PC-3 (cell line): ENCODE measurements at places on chromosomes 12 and 14. TPM values are rescaled to one million over a fixed set of nuclear protein-coding genes. Genes with fewer than 3 reads are reported as not detected.

SLC25A47 gene
- 0.07 TPM in 1 of 2 replicates, not detected in the other for total RNA-seq

CFAP251 gene
- total RNA-seq = 3.2 and 11.5 TPM in 2 replicates

GALNT16 gene
- total RNA-seq = 0.17 and 0.33 TPM in 2 replicates

MLF2 gene
- total RNA-seq = 222 and 248 TPM in 2 replicates

B3GNT4 gene
- 4.0 and 4.8 TPM in 2 replicates for total RNA-seq

NOP9 gene
- 30.4 and 35.5 TPM in 2 replicates for total RNA-seq

KRT7 gene
- total RNA-seq = 2,144 and 2,979 TPM in 2 replicates

PROX2 gene
- not detected in 2 replicates for total RNA-seq

CCDC196 gene
- total RNA-seq = not detected in 2 replicates

FGD6 gene
- total RNA-seq = 14.2 and 14.3 TPM in 2 replicates

NPAS3 gene
- total RNA-seq = 0.36 and 1.2 TPM in 2 replicates

KRT3 gene
- total RNA-seq = 0.17 and 0.33 TPM in 2 replicates

ZNF385A gene
- 1.8 and 5.0 TPM in 2 replicates for total RNA-seq

REM2 gene
- total RNA-seq = 0.18 TPM in 1 of 2 replicates, not detected in the other

SAMD15 gene
- total RNA-seq = 1.2 and 6.2 TPM in 2 replicates

EMP1 gene
- total RNA-seq = 158 and 187 TPM in 2 replicates

DBX2 gene
- not detected in 2 replicates for total RNA-seq

PELI2 gene
- total RNA-seq = 0.11 and 0.23 TPM in 2 replicates

ADAMTS20 gene
- 1.0 and 1.6 TPM in 2 replicates for total RNA-seq

LHX5 gene
- total RNA-seq = 0.23 and 0.26 TPM in 2 replicates

ATN1 gene
- total RNA-seq = 11.6 and 41.5 TPM in 2 replicates

PLEK2 gene
- 48.0 and 57.2 TPM in 2 replicates for total RNA-seq

GDF11 gene
- total RNA-seq = 7.1 and 17.4 TPM in 2 replicates

LRRIQ1 gene
- total RNA-seq = 0.17 and 0.40 TPM in 2 replicates

NFATC4 gene
- total RNA-seq = 11.5 and 15.1 TPM in 2 replicates

LBHD2 gene
- total RNA-seq = not detected in 2 replicates

NR1H4 gene
- not detected in 2 replicates for total RNA-seq

TSHR gene
- total RNA-seq = not detected in 2 replicates

LMNTD1 gene
- not detected in 2 replicates for total RNA-seq

ASB2 gene
- total RNA-seq = 0.12 and 0.22 TPM in 2 replicates

ACSM4 gene
- total RNA-seq = not detected in 2 replicates

INHBC gene
- total RNA-seq = not detected in 2 replicates

PCED1B gene
- 1.0 TPM in 1 of 2 replicates, not detected in the other for total RNA-seq

RASSF9 gene
- total RNA-seq = 0.17 TPM in 1 of 2 replicates, not detected in the other

SLC6A15 gene
- not detected in 2 replicates for total RNA-seq

B4GALNT1 gene
- total RNA-seq = 39.0 and 42.3 TPM in 2 replicates

ERGIC2 gene
- total RNA-seq = 142 and 184 TPM in 2 replicates

ENDOU gene
- not detected in 2 replicates for total RNA-seq

KCNH5 gene
- not detected in 2 replicates for total RNA-seq

IFNG-AS1 gene
- total RNA-seq = not detected in 2 replicates

ADAM21 gene
- 0.29 and 0.80 TPM in 2 replicates for total RNA-seq

FAM181A gene
- not detected in 2 replicates for total RNA-seq

NGB gene
- total RNA-seq = not detected in 2 replicates

PDZRN4 gene
- not detected in 2 replicates for total RNA-seq

TDRD9 gene
- total RNA-seq = 0.07 and 0.12 TPM in 2 replicates

MYO1H gene
- not detected in 2 replicates for total RNA-seq

KLRC2 gene
- total RNA-seq = not detected in 2 replicates

TMEM119 gene
- total RNA-seq = not detected in 2 replicates

KIF26A gene
- total RNA-seq = 3.1 TPM in 2 replicates

SPIC gene
- total RNA-seq = not detected in 2 replicates

FAM90A1 gene
- not detected in 2 replicates for total RNA-seq
